Kidney (tissue), 22 donors: ENCODE measurements at places on chromosomes 3 and 15.

- DNase-seq, result no peak
Observed at GRCh38 chr3:81989758-81990157, 228.3 kb upstream of the GBE1 start.

DNA sequence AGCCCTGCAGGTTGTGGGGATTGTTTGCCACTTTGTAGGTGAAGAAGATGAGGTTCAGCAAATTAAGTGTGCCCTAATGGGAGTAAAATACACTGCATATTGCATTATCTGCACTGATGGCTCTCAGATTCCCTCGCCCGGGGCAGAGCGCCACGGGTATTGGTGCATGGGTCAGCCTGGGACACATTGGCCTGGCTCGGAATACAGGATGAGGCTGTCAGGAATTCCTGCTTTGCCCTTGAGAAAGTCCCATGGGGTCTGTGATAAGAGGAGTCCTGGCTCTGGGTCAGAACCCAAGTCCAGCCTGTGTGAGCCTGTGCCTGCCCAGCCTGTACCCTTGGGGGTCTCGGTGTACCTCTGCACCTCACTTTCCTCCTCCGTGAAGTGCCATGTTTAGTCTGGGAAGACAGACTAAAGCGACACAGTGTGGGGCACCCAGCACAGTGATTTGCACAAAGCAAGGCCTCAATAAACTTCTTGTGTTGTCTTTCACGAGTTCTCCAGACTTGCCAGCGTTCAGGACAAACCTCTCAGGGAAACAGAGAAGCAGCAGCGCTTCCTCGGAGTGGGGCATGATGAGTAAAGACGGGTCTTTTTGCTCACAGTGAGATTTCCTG is 107.6 kb downstream of the LRRK1 start:
- DNase-seq, result peak; percentile 61

- DNase-seq, result peak; percentile 58
Observed at GRCh38 chr15:98799461-98800390, 151.4 kb downstream of the IGF1R start.

- no peak for DNase-seq
Observed at GRCh38 chr15:99211926-99212325, 37.5 kb downstream of the TTC23 start.

- DNase-seq, result no peak
Observed at GRCh38 chr15:81418891-81419290, 44.9 kb upstream of the TMC3 start.

GRCh38 chr15:59245559-59245958 is 38.9 kb downstream of the LDHAL6B start:
- DNase-seq, result no peak

DNA sequence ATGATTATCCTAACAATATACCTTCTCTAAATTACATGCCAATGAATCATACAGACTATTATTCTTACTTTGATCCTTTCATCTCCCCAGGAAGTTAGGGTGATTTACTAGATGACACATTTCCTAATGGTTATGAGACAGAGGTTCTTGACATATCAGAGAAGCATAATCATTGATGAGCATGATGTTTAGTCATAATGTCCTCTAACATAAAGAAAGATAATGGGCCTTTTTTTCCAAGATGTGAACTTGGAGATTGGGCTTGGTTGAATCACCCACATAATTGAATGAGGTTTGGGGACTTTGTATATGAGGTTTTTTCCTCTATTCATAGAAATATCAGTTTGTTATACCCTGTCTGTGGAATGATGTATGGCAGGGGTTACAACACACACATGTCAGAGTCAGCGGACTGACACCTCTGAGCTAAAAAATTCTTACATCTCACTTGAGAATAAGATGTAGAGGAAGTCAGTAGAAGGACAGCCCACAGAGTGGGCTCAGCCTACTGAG is 69.7 kb upstream of the DCBLD2 start:
- DNase-seq, result no peak

GRCh38 chr3:143596957-143597642 is 251.2 kb downstream of the SLC9A9 start:
- DNase-seq, result peak; percentile 72

GRCh38 chr3:184180165-184180564 is 5.5 kb downstream of the AP2M1 start:
- no peak for DNase-seq

GRCh38 chr3:69914395-69914794 is 85.1 kb upstream of the SAMMSON start:
- no peak for DNase-seq

- DNase-seq, result no peak
Observed at GRCh38 chr3:87057474-87057873, 66.5 kb upstream of the VGLL3 start.

DNA sequence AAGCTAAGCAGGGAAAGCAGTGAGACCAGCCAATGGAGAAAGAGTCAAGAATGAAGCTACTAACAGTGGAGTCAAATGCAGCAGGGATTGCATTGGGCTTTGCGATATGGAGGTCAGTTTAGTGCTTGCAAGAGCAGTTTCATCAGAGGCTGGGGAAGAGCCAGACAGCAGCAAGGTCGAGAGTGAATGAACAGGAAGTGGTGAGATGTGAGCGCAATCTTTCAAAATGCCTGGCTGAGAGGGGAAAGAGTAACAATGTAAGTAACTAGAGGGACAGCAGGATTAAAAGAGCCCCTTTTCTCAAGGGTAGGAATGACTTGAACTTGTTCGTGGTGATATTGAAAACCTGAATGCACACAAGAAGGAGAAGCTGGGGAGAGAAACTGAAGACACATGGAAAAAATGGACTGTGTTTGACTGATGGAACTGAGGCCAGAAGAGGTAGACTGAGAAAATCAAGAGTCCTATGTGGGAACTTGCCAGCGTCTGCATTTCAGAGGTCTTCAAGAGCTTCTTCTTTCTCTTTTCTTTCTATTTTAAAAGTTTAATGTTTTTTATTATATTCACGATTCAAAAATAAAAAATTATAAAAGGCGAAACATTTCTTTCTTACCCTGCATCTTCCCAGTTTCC is 30.6 kb upstream of the GPR160 start:
- DNase-seq, result no peak
